HAP-1 (cell line): ENCODE measurements at places on chromosomes 12 and 14.

- DNase-seq, result no peak
These were observed 5.5 kb upstream of the NXPH4 start for GRCh38 chr12:57210926-57211692.

DNA sequence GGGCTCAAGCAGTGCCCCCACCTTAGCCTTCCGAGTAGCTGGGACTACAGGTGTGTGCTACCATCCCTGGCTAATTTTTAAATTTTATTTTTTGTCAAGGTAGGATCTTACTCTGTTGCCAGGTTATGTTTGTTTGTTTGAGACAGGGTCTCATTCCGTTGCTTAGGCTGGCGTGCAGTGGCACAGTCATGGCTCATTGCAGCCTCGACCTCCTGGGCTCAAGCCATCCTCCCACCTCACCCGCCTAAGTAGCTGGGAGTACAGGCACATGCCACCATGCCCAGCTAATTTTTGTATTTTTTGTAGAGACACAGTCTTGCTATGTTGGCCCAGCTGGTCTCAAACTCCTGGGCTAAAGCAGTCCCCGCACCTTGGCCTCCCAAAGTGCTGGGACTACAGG lies 83.3 kb upstream of the KCNH3 start:
- DNase-seq, result no peak

DNA sequence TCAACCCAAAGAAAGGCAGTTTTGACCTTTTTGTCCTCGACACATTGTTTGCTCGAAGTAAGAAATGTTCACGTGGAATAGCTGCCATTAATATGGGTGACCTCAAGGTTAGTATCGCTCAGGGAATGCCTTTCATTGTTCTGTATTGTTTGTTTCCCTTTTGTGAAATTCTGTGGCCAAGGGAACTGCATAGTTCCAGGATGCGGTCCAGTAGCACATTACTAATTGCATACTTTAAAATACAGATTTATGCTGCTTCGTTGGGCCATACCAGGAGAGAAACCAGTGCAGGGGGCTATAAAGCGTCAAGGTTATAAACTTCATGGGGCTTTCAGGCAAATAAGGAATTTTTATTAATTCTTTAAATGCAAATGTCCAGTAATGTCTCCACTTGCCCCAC lies 73.3 kb upstream of the USP44 start:
- DNase-seq, result peak; percentile 56

DNA sequence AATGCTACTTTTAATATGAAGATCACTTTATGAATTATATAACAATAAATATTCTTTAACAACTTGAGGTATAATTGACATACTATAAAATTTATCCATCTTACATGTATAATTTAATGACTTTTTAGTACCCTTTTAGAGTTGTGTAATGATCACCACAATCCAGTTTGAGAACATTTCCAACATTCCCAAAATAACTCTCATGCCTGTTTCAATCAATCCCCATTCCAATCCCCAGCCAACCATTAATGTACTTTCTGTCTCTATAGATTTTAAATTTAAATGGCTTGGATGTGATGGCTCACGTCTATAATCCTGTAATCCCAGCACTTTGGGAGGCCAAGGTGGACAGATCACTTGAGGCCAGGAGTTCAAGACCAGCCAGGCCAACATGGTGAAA lies 23.5 kb upstream of the FRMD6 start:
- no peak for DNase-seq

- no peak for DNase-seq
These were observed 32.8 kb downstream of the NRXN3 start for GRCh38 chr14:78202976-78203375.
